ENCODE measurements at places on chromosomes 2 and 18. TPM values are rescaled to one million over a fixed set of nuclear protein-coding genes. Genes with fewer than 3 reads are reported as not detected.

DNA sequence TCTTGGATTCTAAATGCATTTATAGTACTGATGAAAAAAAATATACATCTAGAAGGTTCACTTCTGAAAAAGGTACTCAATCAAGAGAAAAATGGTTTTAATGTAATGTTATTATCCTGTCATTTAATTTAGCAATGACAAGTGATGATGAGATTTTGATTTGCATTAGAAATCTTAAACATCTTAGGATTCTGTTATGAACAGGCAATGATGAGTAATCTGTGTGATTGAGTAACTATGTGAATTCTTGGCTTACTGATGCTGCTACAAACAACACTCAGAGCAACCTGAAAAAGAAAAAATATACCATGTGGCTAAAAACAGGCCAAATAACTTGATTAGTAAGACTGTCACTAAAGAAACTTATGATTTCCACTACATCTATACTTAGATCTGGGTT lies 30.1 kb downstream of the RBKS start:
- H3K4me3 ChIP-seq, result no peak overlapping the region
- no peaks in the 10 kb centered on the region for H3K36me3 ChIP-seq
- H3K4me1 ChIP-seq, result no peaks in the 10 kb centered on the region
- peak; percentile 15 for DNase-seq

- H3K27me3 ChIP-seq, result 0 out of 2 replicates have a peak, but pooled peaks cover 3% of the 10 kb centered on the region
- no peak overlapping the region for H3K4me3 ChIP-seq
- no peak overlapping the region for H3K27ac ChIP-seq
Observed at GRCh38 chr2:160652236-160652635, 158.6 kb upstream of the RBMS1 start.

DNA sequence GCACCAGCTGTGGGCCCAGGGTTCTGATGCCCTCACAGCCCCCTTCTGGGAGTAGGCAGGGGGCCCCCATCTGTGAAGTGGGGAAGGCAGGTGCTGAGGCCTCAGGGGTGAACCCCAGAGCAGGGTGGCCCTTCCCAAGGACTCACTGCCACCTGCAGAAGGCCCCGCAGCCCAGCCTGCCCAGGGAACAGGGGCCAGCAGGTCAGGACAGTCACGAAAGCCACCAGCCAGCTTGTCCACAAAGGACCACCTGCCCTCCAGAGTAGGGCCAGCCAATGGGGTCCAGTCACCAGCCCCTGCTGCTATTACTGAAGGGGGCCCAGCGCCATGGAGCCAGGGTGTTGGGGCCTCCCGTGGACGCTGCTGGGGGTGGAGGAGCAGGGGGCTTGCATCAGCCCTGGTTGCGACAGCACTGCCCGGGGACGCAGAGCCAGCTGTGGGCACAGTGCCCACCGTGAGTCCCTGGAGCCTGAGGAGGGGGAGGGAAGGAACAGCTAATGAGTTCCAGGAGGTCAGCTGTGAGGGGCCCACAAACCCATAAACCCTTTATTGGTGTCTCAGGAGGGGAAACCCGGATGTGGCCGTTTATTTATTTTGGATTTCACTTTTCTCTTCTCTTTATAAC lies 11.5 kb upstream of the SNED1 start:
- H3K27ac ChIP-seq, result peak overlapping the region; percentile 12
- H3K4me3 ChIP-seq, result no peak overlapping the region
- H3K36me3 ChIP-seq, result no peaks in the 10 kb centered on the region

- H3K4me1 ChIP-seq, result no peaks in the 10 kb centered on the region
- no peaks in the 10 kb centered on the region for H3K27me3 ChIP-seq
- no peak overlapping the region for H3K27ac ChIP-seq
- DNase-seq, result no peak
Observed at GRCh38 chr2:105652014-105652796, 92.5 kb upstream of the NCK2 start.

DNA sequence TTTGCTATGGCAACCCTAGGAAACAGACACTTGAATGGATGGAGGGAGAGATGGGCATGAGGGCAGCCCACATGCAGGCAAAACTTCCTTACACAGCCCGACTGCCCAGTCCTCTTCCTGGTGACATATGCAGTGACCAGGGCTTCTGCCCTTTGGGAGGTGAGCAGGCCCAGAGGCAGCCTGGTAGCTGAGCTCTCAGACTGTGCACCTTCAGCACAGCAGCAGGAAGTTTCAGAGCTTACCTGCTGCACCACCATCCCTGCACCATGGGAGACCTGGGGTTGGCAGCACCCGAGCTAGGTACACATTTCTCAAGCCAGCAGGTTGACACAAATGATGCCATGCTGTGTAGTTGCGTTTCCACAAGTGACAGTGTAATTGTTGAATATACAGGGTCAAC lies 97.6 kb upstream of the LMAN1 start:
- H3K27ac ChIP-seq, result no peak overlapping the region
- DNase-seq, result no peak
- H3K36me3 ChIP-seq, result no peaks in the 10 kb centered on the region

DNA sequence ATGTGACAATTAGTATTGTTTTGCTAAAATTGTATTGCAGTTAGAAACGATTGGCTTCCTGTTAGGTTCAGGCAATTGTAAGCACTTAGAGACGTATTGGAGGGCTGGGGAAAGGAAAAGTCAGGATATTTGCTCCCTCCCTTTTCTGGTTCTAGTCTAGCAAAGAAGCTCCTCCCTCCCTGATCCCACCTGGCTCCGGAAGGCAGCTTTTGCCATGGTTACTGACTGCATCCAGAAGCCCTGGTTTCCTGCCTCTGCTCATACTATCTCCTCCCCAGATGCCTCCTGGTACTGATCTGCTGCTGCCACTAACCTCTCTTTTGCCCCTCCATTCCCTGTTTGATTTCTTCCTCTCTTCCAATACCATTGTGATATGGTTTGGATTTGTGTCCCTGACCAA lies 275.9 kb downstream of the MREG start:
- H3K36me3 ChIP-seq, result no peaks in the 10 kb centered on the region
- H3K27ac ChIP-seq, result no peak overlapping the region
- H3K27me3 ChIP-seq, result no peaks in the 10 kb centered on the region
- no peak overlapping the region for H3K4me3 ChIP-seq

GRCh38 chr2:9213477-9214051 lies 7.0 kb downstream of the ASAP2 start:
- no peak overlapping the region for H3K4me3 ChIP-seq
- peak overlapping the region; percentile 83 for H3K27ac ChIP-seq
- no peak for DNase-seq
- no peaks in the 10 kb centered on the region for H3K36me3 ChIP-seq
- peaks cover 79% of the 10 kb centered on the region for H3K4me1 ChIP-seq
- H3K27me3 ChIP-seq, result no peaks in the 10 kb centered on the region

- no peaks in the 10 kb centered on the region for H3K36me3 ChIP-seq
- no peaks in the 10 kb centered on the region for H3K27me3 ChIP-seq
- H3K4me1 ChIP-seq, result peaks cover 4% of the 10 kb centered on the region
Observed at GRCh38 chr2:172107690-172108586, 5.2 kb upstream of the DLX2 start.

DNA sequence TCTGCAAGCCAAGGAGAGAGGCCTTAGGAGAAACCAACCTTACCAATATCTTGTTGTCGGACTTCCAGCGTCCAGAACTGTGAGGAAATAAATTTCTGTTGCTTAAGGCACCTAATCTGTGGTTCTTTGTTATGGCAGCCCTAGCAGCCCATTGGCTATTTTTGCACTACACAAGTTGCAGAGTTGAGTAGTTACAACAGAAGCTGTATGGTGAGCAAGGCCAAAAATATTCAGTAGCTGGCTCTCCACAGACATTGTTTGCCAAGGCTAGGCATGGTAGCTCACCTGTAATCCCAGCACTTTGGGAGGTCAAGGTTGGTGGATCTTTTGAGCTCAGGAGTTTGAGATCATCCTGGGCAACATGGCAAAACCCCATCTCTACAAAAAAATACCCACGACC lies 27.1 kb upstream of the SCYGR1 start:
- no peak overlapping the region for H3K4me3 ChIP-seq
- no peaks in the 10 kb centered on the region for H3K4me1 ChIP-seq
- no peak for DNase-seq
- H3K27me3 ChIP-seq, result no peaks in the 10 kb centered on the region
- no peak overlapping the region for H3K27ac ChIP-seq
- H3K36me3 ChIP-seq, result no peaks in the 10 kb centered on the region

DNA sequence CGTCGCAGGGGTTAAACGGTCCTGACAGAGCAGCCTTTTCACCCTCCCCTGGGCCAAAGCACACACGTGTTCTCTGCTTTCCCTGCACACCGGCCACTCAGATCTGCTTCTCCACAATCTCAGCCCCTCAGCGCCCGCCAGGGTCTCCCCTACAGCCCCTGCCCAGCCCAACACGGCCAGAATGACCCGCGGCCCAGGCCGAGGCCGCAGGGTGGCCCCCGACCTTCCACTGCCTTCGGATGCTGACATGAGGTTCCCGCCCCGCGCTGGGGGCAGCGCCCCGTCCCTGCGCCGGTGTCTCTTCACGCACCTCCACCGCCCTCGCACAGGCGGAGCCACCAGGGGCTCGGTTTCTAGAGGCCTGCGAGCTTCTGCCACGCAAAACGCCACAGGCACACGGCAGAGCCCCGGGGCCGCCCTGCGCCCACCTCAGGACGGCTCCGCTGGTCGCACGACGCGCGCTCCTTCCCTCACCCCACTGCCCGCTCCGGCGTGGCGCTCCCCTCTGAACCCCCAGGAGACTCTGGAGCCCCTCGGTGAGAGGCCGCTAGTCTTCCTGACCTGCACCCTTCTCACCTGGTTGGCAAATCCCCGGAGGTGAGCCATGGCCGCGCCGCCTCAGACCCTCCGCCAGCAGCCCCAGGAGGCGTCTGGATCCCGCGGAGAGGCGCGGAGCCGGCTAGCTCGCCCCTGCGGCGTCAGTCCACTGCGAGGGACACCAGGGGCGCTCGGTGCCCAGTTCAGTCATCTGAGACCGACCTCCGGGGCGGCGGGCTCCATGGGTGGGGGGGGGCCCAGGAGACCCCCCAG lies 749 bp downstream of the STK25 start:
- no peaks in the 10 kb centered on the region for H3K36me3 ChIP-seq
- peak overlapping the region; percentile 68 for H3K27ac ChIP-seq
- H3K4me1 ChIP-seq, result peaks cover 29% of the 10 kb centered on the region

DNA sequence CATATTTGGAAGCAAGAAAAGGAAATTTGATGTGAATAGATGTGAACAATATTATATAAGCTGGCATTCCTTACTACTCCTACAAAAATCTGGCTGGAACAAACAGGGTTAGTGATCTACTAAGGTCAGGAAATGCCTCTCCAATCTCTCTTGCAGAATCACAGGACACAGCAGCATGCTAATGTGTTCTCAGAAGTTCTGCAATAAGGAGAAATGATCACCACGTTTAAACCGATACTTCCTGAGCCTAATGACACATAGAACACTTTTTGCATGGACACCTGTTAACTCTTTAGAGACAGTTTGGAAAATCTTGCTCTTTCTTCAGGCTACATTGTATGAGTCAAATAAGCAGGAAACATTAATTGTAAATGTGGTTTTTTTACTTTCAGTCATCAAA lies 89.6 kb upstream of the MAP3K20 start:
- no peak overlapping the region for H3K4me3 ChIP-seq
- H3K27me3 ChIP-seq, result no peaks in the 10 kb centered on the region

- H3K27me3 ChIP-seq, result no peaks in the 10 kb centered on the region
- no peak for DNase-seq
- no peak overlapping the region for H3K27ac ChIP-seq
- H3K36me3 ChIP-seq, result no peaks in the 10 kb centered on the region
Observed at GRCh38 chr2:238822955-238823354, 24.9 kb upstream of the TWIST2 start.

The RALBP1 gene
- 70.0 TPM for total RNA-seq

The PID1 gene
- total RNA-seq, result 2.9 TPM

The PPP1R1C gene
- total RNA-seq, result 2.6 TPM

The REG3G gene
- total RNA-seq, result not detected

The PELI1 gene
- total RNA-seq, result 6.7 TPM

The AKAIN1 gene
- not detected for total RNA-seq

The IL1RL1 gene
- 0.15 TPM for total RNA-seq

The LBH gene
- total RNA-seq, result 2.2 TPM

Data from Panc1 (cell line).